ENCODE measurements at places on chromosomes 2 and 18.
A peak's percentile ranks its signal among the peaks of the same experiment; 100 is the strongest.

DNA sequence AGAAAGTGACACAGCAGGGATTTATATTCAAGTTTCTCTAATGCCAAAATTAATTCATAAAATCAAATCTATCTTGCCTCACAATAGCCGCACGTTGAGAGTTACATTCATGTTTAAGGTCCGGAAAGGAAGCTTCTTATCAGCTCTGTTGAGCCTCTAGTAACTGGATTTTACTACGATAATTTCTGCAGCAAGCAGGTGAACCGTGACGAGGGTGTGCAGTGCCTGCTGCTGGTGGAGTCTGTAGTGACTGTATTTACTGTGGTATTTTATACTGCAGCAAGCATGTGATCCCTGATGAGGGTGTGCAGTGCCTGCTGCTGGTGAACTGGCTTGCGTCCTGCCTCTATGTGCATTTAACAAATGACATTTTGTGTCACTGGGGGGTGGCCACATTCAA is 120.0 kb downstream of the SNTG2 start:
- no peak for DNase-seq

- DNase-seq: no peak
Measured at GRCh38 chr2:156430980-156431358, 5.2 kb upstream of the GPD2 start.

- DNase-seq: no peak
Measured at GRCh38 chr2:62785810-62786597, 80.5 kb downstream of the EHBP1 start.

DNA sequence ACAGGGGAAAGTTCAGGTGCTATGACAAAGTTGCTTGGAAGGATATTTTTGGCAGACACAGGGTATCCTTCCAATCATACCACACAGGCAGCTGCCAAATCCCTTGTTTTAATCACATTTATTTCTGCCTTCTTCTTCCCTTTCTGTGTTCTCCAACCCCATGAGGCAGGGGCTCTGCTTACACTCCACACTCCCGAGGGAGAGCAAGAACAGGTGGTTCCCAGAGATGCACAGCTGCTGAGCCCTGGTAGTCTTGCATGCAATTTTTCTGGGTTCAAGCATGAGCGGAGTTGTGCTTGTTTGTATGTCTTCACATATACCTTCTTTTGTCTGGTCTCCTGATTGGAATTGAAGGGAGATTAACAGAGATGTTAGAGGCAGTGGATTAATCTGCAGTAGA is 251.7 kb upstream of the ST6GAL2 start:
- peak; percentile 92 for DNase-seq

DNA sequence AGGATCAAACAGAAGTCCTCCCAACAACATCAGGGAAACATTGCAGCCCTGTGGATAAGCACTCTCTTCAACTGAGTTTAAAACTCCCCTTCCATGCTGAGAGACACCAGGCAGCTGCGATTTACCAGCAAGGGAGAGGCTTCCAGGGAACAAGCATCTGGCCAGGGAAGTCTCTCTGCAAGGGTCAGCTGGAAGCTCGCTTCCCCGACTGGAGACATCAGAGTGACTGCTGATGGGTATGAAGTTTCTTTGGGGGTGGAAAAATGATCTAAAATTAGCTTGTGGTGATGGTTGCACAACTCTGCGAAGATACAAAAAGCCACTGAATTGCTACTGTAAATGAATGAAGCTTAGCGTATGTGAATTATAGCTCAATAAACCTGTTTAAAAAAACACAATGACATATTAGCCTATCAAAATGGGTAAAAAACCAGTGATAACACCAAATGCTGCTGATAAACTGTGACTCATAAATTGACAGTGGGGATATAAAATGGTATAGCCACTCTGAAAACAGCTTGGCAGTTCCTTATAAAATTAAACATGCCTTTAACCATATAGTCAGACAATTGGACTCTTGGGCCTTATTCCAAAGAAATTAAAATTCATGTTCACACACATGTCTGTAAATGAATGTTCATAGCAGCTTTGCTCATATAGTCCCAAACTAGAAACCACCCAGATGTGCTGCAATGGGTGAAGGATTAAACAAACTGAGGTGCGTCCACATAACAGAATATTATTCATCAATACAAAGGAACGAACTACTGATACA is 1082.0 kb downstream of the SOCS6 start:
- DNase-seq: no peak

GRCh38 chr18:63186520-63187222 is 132.9 kb downstream of the BCL2 start:
- DNase-seq: no peak

DNA sequence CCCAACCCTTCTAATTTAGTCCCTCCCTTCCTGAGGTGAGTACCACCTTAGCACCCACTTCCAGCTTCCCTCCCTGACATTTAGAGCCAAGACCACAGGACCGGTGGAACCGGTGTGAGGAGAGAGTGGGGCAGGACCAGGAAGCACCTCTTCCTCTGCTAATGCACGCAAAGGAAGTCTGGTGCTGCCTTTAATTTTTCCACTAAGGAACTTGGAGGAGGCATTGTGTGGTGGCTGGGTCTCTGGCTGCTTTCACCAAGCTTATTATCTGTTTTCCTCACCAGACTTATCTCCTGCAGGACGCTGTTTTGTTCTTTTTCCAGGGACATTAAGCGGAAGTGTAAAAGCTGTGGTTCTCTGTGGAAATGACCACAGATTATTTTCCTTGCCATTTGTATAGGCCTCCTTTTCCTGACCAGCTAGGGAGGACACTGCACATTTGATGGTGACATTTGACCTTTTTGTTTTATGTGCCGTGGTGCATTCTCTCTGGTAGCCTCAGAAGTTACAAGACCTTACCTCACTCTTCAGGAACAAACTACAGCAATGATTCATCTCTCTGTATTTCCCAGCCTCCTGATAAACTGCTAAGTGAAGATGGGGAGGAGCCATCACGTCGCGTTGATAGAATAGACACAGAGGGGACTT is 39.8 kb upstream of the SPTBN1 start:
- no peak for DNase-seq

Measured in NCI-H1694 treated with DMSO at 0.1 percent for 48 hours (cell line).